ENCODE measurements at places on chromosomes 6 and 20.

- DNase-seq: no peak
Measured at GRCh38 chr6:78771586-78771985, 95.8 kb upstream of the IRAK1BP1 start.

DNA sequence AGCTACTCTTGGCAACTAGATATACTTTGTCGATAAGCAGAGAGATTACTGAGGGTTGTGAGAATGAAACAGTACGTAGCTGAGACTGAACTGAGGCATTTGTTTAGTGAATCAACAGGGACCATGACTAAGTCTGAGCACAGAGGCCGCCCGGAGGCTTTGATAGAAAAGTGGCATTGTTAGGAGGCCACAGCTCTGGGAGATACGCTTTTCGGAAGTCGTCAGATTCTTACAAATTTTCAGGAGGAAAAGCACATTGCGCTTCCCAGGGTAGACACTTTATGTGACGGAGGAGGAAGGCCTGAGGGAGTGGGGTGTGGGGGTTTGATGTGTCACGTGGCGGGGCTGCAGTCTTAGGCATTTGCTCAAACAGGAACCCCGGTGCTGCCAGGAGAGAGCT, 69.4 kb downstream of the PSMG4 start:
- DNase-seq: no peak

DNA sequence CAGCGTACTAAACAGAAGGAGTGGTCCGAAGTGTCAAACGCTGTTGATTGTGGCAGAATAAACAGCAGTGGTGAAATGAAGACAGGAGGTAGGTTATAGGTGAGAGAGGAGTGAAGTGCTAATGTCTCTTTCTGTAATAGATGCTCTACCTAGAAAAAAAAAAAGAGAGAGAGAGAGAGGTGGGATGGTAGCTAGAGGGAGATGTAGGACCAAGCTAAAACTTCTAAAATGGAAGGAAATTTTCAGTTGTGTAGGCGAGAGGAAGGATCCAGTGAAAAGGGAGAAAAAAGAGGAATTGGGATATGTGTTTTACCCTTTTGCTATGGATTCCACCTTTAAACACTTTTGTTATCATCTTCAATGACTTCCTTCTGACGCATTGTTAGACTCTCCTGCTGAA, 126.5 kb upstream of the BMP2 start:
- no peak for DNase-seq

- no peak for DNase-seq
Measured at GRCh38 chr20:31707258-31707615, 15.4 kb downstream of the BCL2L1 start.

GRCh38 chr6:115456848-115457247, 603.8 kb downstream of the FRK start:
- DNase-seq: no peak

Measured in substantia nigra (tissue), 51 donors.